ENCODE measurements at places on chromosomes 2 and 18. TPM values are rescaled to one million over a fixed set of nuclear protein-coding genes. Genes with fewer than 3 reads are reported as not detected.

HOXD13 gene
- not detected for total RNA-seq

GRCh38 chr2:88448248-88448647 lies 4.2 kb downstream of the FOXI3 start:
- no peak for DNase-seq

GRCh38 chr2:42009657-42010580 lies 37.9 kb upstream of the PKDCC start:
- DNase-seq: peak; percentile 21

PAIP2B gene
- 3.4 TPM for total RNA-seq

AKAIN1 gene
- total RNA-seq: not detected

LCT gene
- 0.11 TPM for total RNA-seq
